ENCODE measurements at places on chromosomes 6 and 20.
A peak's percentile ranks its signal among the peaks of the same experiment; 100 is the strongest.

DNA sequence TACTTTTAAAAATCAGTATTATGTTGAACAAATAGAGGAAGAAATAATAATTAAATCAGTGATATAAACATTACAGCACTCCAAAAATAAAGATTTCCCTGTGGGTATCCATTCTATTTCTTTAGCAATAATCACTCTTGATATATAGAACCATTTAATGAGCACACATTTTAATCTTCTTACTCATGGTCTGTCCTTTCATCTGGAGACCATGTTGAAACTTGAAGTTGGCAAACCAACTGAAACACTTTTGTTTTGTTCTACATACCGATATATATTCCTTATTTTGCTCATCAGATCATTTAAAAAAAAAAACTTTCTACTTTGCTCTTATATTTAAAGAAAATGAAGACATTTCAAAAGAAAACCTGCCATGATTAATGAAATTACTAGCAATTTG, 13.4 kb downstream of the C6orf58 start:
- DNase-seq = no peak

GRCh38 chr20:62899633-62900051, 26.7 kb downstream of the DIDO1 start:
- DNase-seq = no peak

DNA sequence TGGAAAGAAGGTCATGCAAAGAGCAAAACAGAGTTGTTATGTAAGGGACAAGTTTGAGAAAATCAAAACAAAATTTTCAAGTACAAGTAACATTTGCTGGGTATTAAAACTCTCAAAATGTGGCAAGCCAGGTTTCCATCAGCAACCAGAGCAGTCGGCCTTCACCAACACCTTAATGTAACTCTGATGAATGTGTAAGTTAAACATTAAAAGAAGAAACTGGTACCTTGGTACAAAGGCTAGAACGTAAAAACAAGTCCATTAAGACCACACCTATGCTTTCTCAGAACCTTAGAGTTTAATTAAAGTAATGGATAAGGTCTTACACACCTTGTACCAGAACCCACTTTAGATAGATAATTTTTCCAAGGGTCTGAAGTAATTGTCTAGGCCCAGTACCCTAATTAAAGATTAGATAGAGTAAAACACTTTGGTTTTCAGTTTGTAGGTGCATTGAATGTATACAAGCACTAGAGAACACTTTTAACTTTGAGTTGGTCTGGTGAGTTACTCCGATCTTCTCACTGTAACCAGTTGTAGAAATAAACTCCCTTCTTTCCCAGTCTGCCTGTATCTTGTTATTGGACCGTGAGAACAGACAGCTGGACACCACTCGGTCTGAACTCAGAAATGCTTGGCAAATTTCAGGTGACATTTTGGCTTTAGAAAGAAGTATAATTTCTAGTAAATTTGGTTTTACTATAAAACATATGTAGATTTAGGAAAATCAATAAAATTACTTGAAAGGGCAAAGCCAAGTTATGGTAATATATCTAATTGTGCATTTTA, 319.4 kb downstream of the HTR1B start:
- no peak for DNase-seq

DNA sequence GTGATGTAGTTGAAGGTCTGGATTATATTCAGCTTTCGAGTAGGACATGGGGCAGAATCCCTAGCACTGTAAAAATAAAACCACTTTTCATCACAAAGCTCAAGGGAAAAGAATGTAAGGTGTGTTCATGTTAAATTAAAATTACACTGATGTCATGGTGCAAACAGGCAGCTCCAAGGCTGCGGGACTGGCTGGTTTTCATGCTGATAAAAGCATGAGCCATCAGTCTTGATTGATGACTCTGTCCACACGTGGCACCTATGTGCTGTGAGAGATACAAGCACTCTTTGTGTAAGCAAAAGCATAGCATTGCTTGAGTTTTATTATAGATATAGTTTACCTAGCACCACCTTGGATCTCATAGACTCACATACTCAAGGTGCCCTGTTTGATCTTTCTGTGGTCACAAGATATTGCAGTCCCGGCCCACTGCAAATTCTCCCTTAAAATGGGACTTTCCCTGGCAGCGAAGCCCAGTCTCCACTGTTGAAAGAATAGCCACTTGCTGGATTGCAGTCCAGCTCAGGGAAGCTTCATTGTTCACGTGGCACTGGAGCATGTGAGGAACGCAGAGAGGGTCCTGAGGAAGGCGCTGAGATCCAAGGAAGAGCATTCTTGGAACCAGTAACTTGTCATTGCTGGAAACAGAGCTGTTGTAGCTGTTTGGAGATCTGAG, 90.6 kb downstream of the TIAM2 start:
- DNase-seq = no peak

- DNase-seq = no peak
These were observed 11.8 kb downstream of the SMPDL3A start for GRCh38 chr6:122800906-122801305.

DNA sequence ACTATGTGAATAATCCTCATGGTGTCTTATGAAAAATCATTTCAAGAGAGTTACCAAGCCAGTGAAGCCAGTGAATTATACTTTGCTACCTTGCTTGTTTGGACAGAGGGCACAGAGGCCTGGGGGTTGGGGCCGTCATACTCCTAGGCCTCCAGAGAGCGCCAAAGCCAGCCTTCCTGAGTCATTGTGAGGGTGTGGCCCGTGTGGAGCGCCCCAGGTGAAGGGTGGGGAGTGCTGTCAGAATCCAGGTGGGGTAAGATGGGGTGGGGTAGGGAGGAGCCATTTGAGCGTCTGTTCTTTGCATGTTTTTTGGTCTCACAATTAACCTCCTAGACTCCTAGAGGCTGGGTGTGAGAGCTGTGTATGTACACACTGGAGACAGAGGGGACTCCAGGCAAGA, 71.1 kb downstream of the PERP start:
- no peak for DNase-seq

GRCh38 chr20:17327185-17328148, 100.6 kb downstream of the PCSK2 start:
- no peak for DNase-seq

GRCh38 chr20:33857722-33858563, 46.8 kb downstream of the CHMP4B start:
- DNase-seq = no peak

- DNase-seq = no peak
These were observed 56.1 kb downstream of the SYNJ2 start for GRCh38 chr6:158037771-158038170.

GRCh38 chr20:34984756-34985261, 29.1 kb downstream of the MYH7B start:
- no peak for DNase-seq

GRCh38 chr6:29927275-29927569, 15.1 kb upstream of the HLA-A start:
- no peak for DNase-seq

DNA sequence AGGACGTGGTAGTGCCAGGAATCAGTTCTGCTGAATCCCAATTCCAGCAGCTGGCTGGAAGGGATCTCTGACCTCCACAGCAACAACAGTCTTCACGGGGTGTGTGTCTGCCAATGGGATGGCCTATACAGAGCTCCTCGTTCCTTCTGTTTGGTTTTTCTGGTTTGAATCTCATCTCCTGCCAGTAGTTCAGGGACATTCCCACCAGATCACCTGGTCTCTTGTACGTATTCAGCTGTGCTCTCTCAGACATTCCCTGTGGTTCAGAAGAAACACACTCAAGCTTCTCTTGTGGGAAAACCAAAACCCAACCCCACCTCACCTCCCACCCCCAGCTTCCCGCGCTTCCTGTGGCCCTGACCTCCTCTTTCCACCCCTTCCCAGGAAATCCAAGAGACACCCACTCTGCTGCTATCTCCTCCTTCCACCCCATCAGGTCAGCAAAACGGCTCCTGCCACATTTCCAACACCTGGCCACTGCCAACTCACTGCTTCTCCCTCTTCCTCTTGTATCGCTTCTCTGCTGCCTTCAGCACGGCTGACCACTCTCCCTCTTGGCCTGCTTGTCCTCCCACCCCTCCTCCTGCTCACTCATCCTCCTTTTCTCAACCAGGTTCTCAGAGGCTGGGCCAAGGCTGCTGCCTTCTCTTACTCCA, 63.3 kb upstream of the PTGIS start:
- DNase-seq = no peak

GRCh38 chr6:39508515-39508914, 186.0 kb upstream of the KCNK16 start:
- no peak for DNase-seq

- peak; percentile 56 for DNase-seq
These were observed 19.2 kb upstream of the GLP1R start for GRCh38 chr6:39029156-39030011.

DNA sequence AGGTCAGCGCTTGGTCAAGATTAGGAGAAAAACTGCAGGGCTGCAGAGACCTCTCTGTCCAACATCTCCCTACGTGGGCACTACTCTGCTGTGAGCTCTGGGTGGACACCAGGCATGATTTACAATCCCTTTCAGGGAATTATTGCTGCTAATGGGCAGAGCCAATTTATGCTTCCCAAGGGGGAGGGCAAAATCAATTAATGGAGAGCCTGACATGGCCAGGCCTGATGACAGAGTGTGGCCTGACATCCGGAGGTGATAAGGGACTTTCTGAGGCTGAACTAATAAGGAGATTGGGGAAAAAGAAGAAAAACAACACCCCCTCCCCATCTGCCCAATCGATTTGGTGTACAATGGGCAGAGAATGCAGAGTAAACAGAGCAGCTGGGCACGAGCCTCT, 5.0 kb upstream of the KCNK16 start:
- DNase-seq = no peak

DNA sequence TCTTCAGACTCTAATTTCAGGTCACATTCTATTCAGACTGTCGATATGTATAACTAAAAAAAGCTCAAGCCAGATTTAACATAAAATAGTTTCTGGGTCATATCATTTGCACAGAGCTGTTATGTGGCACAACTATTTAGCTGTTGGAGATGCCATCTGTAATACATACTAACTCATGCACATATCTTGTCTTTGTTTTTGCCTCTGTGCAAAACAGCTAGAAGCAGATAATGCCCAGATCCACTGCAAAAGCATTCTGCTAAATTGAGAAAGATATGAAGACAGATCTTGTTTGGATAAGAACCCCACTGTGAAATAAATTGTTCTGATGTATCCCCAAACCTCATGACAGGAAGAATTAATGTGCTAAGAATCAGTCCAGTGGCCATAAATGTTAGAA, 522.8 kb upstream of the AGPAT4 start:
- no peak for DNase-seq

DNA sequence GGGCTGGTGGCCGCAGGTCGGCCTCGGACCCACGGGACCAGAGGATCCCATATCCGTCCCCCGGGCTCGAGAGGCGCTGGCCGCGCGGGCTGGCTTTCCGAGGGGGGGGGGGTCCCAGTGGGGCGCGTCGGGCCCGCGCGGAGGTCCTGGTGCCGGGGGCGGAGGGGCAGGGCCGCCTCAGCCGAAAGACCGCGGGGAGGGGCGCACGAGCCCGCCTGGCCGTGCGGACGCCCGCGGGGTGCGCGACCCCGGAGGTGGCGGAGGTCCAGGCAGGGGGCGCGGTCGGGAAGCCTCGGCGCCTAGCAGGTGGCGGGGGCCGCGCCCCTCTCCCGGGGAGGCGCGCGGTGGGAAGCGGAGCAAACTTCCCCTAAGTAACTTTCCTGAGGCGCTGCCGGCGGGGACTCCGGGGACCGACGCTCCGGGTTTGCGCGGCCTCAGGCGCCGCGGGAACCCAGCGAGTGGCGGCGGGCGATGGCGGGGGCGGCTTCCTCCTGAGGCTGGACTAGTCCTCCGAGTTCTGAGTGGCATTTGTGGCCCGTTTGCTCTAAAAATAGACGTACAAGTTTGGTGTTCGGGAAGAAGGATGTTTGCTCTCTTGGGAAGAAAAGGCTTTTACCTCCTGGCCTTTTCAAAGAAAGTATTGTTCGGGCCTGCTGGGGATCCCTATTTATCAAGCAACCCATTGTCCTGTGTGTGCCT, 26.5 kb upstream of the BTBD3 start:
- no peak for DNase-seq

GRCh38 chr6:134956676-134957075, 6.8 kb upstream of the ALDH8A1 start:
- DNase-seq = no peak

DNA sequence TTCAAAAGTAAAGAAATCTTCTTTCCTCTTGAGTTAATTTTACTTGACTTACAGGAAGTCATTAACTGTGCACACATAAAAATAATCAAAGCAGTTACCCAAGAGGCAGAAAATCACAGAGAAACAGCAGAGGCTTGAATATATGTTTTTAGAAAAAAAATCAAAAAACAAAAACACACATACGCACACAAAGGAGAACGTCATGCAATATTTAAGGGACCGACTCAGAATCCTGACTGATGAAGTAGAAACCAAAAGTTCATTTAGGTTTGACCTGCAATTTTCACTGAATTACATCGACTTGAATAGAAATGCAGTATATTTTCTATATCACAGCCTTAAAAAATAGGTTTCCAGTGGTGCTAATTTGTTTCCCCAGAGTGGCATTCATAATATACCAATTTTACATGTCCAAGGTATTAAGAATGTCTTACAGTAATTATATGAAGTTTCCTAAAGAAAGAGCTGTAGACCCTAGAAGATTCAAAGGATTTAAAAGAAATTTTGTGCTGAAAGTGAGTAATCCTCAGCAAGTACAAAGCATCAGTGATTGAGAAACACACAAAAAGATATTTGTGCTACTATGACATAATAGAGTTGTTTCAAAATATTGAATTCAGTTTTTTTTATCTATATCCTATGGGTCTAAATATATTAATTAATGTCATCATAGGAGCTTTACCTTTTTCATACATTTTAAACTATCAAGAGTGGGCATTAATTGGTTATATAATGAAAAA, 358.5 kb upstream of the RUNX2 start:
- no peak for DNase-seq

DNA sequence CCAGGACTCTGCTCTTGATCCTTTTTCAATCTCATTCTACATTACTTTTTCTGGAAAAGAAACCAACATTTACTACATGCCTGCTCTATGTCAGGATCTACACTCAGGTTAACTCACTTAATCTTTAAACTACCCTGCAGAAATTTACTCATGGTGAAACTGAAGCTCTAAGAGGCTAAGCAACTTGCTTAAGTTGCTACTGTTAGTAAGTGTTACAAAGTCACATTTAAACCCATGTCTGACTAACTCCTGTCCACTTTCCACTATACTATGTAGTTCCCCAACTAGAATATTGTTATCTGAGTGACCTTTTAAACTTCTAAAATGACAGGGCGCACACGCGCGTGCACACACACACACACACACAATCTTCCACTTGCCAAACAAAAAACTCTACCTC, 5.0 kb downstream of the CEP162 start:
- DNase-seq = no peak

DNA sequence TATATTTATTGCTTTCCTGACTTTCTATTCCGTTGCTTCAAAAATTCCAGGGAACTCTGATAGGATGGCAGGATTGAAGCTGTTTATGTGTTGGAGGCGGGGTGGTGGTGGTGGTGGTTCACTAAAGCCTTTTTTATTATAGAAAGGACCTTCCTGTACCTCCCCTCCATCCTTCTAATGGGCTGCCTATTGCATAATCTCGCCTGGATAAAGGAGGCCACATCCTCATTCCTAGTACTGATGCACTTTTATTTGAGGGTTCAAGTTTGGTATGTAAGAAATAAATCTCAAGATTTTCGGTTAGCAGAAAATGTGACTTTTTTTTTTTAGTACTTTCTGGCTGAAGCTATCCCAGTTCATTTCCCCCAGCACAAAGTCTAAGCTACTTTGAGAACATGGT, 18.7 kb upstream of the CTAGE9 start:
- no peak for DNase-seq

- DNase-seq = no peak
These were observed 52.0 kb downstream of the ADGRF1 start for GRCh38 chr6:46990031-46990644.

Data from NAMALWA (cell line).